ENCODE measurements at places on chromosomes 1 and 21.

DNA sequence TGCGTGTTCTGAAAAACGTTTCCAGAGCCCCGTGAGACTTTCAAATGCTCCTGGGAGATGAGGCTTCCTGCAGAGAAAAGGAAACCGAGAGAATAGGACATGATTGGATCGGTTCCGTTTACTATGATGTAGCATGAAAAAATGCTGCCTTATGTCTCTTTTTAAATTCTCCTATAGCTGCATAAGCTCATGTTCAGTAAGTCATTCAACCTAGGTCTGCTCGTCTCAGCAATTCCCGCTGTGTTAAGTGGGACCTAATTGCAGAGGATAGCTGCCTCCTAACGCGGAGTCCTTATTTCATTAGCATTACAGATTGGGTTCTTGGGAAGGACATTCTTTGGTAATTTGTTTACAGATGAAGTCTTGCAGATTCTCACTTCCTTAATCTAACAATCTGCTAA is 165.3 kb downstream of the GALNT2 start:
- H3K27ac ChIP-seq: peak overlapping the region; percentile 80
- H3K4me3 ChIP-seq: peak overlapping the region; percentile 43
- no peak for DNase-seq
- peaks cover 57% of the 10 kb centered on the region for H3K4me1 ChIP-seq
- H3K36me3 ChIP-seq: no peaks in the 10 kb centered on the region

DNA sequence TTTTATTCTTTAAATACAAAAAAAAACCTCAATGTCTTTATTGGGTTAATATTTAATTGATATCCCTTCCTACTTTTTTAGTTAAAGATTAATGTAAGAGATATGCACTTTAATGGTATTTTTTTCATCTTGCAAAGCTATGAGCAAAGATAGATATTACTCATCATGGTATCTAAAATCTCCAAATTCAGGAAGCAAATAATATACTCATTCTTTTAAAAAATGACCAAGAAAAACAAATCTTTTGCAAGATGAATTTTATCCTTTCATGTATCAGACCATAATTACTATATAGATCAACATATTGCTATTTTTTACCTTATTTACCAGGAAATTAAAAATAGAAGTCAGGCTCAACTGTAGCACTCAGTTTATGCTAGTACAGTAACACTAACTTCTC is 330.4 kb downstream of the KCNT2 start:
- peaks cover 4% of the 10 kb centered on the region for H3K27me3 ChIP-seq
- no peak overlapping the region for H3K4me3 ChIP-seq
- no peak for DNase-seq
- no peaks in the 10 kb centered on the region for H3K4me1 ChIP-seq

DNA sequence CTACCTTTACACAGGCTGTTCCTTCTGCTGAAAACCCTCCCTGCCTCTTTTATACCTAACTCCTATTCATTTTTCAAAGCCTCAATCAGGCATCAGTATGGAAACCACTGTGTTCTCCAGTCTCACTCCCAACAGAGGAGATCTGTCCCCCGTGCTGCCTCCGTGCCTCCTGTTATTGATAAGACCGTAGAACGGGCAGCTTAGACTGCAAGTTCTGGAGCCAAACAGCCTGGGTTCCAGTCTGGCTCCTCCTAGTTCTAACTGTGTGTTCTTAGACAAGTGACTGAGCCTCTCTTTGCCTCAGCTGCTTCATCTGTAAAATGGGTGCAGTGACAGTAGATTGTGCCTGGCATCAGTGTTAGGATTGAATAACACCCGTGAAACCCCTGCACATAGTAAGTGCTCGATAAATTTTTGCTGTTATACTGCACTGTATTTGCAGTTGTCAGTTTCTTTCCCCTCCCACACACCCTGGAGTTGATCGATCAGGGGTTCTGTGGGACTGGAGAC is 17.0 kb upstream of the IFFO2 start:
- DNase-seq: no peak
- no peak overlapping the region for H3K27ac ChIP-seq
- no peak overlapping the region for H3K4me3 ChIP-seq
- peaks cover 2% of the 10 kb centered on the region for H3K4me1 ChIP-seq
- no peaks in the 10 kb centered on the region for H3K27me3 ChIP-seq

- H3K27me3 ChIP-seq: peaks cover 3% of the 10 kb centered on the region
- H3K27ac ChIP-seq: no peak within 1 kb of the TSS
- no peak for DNase-seq
- no peaks in the 10 kb centered on the region for H3K4me1 ChIP-seq
Measured at GRCh38 chr1:224615861-224616755, at the start of gene CNIH3. Gene CNIH3, plus strand, starts transcription at chr1:224616317. Its CDS starts 858 bp downstream, at chr1:224617175.

GRCh38 chr1:180757657-180758056 is 125.8 kb downstream of the XPR1 start:
- H3K4me3 ChIP-seq: no peak overlapping the region
- no peak for DNase-seq
- H3K36me3 ChIP-seq: no peaks in the 10 kb centered on the region
- no peaks in the 10 kb centered on the region for H3K27me3 ChIP-seq

- H3K4me3 ChIP-seq: no peak overlapping the region
- H3K4me1 ChIP-seq: peaks cover 27% of the 10 kb centered on the region
- no peaks in the 10 kb centered on the region for H3K27me3 ChIP-seq
- H3K36me3 ChIP-seq: no peaks in the 10 kb centered on the region
Measured at GRCh38 chr1:117611121-117611601, 5.3 kb downstream of the TENT5C start.

GRCh38 chr1:35539824-35540261 is 17.4 kb downstream of the KIAA0319L start:
- DNase-seq: no peak
- H3K27me3 ChIP-seq: no peaks in the 10 kb centered on the region
- peak overlapping the region; percentile 75 for H3K27ac ChIP-seq
- H3K4me3 ChIP-seq: peak overlapping the region; percentile 11
- peaks cover 58% of the 10 kb centered on the region for H3K4me1 ChIP-seq

DNA sequence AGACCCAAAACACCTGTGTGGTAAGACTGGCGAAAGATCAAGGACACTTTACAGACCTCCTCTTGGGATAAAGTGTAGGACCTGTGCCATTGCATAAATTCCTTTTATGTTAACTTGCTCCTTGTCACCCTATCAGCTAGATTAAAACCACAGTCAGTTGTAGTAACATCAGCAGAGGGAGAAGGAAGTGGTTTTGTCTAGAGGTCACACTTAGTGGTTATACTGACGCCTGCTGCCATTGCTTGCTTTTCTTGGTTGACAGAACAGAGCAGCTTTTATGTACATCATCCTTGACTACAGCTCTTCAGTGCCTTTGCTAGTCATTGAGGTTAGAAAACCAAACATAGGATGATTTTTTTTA is 101.4 kb downstream of the PBX1 start:
- no peak overlapping the region for H3K4me3 ChIP-seq
- H3K4me1 ChIP-seq: peaks cover 14% of the 10 kb centered on the region
- H3K27ac ChIP-seq: no peak overlapping the region

GRCh38 chr1:59261537-59261936 is 35.4 kb upstream of the FGGY start:
- peaks cover 32% of the 10 kb centered on the region for H3K4me1 ChIP-seq
- H3K36me3 ChIP-seq: no peaks in the 10 kb centered on the region
- H3K27ac ChIP-seq: peak overlapping the region; percentile 54
- H3K4me3 ChIP-seq: no peak overlapping the region
- H3K27me3 ChIP-seq: no peaks in the 10 kb centered on the region
